ENCODE measurements at places on chromosomes 2 and 18. TPM values are rescaled to one million over a fixed set of nuclear protein-coding genes. Genes with fewer than 3 reads are reported as not detected.

- no peak for DNase-seq
Measured at GRCh38 chr2:19810637-19811036, 91.1 kb downstream of the TTC32 start.

- DNase-seq, result peak; percentile 12
Measured at GRCh38 chr18:12777500-12777944, 74.7 kb downstream of the PSMG2 start.

GRCh38 chr2:196990092-196990491 is 63.6 kb upstream of the PGAP1 start:
- no peak for DNase-seq

NPPC gene
- total RNA-seq, result 11.4 TPM

GRCh38 chr2:186688813-186689212 is 5.0 kb upstream of the FAM171B start:
- DNase-seq, result no peak

GRCh38 chr18:60935041-60935910 is 398.0 kb upstream of the CDH20 start:
- no peak for DNase-seq

DNA sequence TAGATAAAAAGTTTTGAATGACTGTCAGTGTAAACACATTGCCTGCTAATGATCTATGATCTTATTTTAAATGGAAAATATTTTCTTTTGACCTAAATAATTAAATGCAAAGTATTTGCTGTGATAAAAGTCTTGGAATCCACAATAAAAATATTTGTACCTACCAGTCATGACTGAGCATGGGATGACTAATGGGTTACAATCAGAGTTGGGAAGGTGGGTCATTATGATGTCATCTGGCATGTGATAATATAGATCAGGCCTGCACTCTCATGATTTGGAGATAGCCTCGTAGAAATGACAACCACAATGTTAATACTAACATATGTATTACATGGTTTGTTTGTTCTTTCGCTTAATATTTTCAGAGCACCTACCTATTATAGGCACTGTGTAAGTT is 848.8 kb upstream of the KLHL29 start:
- no peak for DNase-seq

GRCh38 chr2:1600191-1601066 is 143.9 kb downstream of the PXDN start:
- DNase-seq, result no peak

COL3A1 gene
- 0.31 TPM for total RNA-seq

- DNase-seq, result no peak
Measured at GRCh38 chr2:60945341-60945740, 64.0 kb downstream of the REL start.

AFF3 gene
- 12.2 TPM for total RNA-seq

GRCh38 chr2:62334009-62334408 is 138.1 kb downstream of the B3GNT2 start:
- DNase-seq, result no peak

DNA sequence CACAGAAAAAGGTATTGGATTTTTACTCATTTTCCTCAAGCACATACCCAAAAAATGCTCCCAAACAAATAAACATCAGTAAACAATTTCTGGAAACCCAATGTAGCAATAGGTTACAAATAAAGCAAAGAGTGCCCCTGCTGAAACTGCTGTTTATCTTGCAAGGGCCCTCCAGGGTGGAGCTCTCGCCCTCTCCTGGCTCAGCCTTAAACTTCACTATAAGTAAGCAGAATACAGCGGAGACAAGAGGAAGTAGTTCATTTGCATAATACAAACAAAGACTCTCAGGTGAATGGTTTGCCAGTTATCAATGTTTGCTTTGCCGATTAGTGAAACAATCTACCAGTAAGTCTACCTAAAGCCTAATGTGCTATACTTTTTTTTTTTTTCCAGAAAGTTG is 437.6 kb downstream of the DLGAP1 start:
- peak; percentile 15 for DNase-seq

DNA sequence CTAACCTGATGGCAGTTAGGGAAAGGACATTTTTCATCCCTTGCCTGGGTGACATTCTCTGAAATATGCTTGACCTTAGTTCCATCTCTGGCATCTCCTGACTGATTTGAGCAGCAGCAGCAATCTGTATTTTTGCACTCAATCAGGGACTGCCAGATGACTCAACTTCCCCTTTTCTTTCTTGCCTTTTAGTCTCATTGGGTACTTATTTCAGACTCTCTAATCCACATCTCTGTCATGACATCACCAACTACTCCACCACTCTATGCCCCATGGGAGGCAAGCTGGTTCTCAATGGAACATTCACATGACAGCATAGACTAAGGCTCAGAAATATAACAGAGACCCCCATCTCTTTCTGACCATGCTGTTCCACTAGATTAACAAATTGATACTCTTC is 254.2 kb downstream of the RIT2 start:
- no peak for DNase-seq

MAPK4 gene
- total RNA-seq, result 0.21 TPM

NPC1 gene
- 24.1 TPM for total RNA-seq

DNA sequence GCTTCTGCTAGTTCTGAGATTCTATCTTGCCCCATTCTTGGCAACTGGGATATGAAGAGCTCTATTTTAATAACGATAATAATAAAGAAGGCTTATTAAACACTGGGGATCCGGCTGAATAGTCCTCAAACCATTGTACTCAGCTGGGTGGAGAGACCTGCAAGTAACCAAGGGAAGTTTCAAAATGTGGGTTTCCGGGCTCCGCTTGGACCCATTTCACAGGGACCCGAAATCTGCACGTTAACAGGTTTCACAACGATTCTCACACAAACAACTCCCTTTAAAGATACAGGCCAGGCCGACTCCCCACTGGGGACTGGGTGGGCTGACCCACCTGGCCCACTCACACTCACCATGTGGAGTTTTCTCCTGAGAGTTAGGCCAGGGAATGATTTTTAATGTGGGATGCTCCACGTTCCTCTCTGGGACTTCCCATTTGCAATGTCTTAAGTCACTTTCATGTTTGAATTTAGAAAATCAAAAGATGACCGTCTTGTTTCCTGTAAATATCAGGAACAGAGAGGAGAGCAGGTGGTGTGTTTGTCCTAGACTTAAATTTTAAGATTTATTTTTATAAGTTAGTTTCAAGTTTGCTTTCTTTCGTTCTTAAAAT is 96.3 kb downstream of the SH3RF3 start:
- no peak for DNase-seq

- no peak for DNase-seq
Measured at GRCh38 chr2:226439337-226439736, 360.3 kb downstream of the IRS1 start.

DNA sequence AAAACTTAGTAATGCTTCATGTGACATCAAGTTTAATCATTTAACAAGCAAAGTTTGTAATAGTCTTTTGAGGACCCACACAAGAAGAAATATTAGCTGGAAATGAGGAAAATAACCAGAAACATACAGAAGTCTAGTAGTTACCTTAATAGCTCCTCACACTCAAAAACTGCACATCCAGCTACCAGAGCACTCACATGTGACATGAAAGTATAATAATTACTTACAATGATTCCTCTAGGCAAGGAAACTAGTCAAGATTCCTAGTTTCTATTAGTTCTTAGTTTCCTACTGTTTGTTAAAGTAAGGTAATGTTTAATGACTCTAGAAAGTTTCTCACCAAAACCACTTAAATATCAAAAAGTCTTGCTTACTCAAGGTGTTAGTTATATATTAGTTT is 335.8 kb downstream of the RAD51AP2 start:
- DNase-seq, result no peak

GRCh38 chr18:61732854-61733253 is 160.0 kb downstream of the RNF152 start:
- DNase-seq, result no peak

- no peak for DNase-seq
Measured at GRCh38 chr2:6310256-6311215, 555.2 kb downstream of the CMPK2 start.

GRCh38 chr2:42227491-42227890 is 58.3 kb downstream of the EML4 start:
- DNase-seq, result no peak

DNA sequence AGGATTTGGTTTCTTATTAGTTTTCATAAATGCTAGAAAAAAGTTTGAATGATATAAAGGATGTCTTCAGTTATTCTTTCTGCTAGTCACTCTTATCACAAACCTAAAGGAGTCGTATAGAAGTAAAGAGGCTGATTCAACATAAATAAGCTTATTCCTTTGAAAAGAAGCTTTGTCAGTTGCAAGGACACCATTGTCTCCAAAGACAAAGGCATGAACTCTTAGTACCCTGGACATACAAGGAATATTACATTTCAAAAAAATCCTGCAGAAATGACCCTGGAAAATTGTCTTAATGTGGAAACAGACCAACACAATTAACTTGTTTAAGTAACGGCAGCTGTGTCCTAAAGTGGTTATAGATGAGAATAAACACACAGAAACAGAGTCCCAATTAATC is 528.0 kb downstream of the CPS1 start:
- DNase-seq, result no peak

SLC16A14 gene
- 0.18 TPM for total RNA-seq

GRCh38 chr2:50126845-50127244 is 905.1 kb downstream of the NRXN1 start:
- no peak for DNase-seq

GRCh38 chr2:110941226-110941625 is 179.5 kb upstream of the BCL2L11 start:
- no peak for DNase-seq

- DNase-seq, result no peak
Measured at GRCh38 chr2:236547725-236548124, 21.9 kb upstream of the ACKR3 start.

- DNase-seq, result no peak
Measured at GRCh38 chr2:195181059-195181705, 475.8 kb upstream of the SLC39A10 start.

DNA sequence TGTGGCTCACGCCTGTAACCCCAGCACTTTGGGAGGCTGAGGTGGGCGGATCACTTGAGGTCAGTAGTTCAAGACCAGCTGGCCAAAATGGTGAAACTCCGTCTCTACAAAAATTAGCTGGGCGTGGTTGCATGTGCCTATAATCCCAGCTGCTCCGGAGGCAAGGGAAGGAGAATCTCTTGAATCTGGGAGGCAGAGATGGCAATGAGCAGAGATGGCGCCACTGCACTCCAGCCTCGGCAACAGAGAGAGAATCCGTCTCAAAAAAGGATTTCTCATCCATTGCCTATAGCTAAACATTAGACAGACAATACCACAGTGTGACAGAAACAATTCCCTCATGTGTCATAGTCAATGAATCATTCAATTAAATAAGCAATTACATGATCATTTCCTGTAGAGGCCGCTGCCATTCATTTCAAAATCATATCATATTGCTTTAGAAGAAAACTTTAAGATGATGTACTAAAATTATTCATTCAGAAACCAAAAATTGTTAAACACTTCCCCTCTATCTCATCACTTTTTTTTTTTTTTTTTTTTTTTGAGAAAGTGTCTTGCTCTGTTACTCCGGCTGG is 69.5 kb upstream of the TGIF1 start:
- no peak for DNase-seq

Measured in endothelial cell (in vitro differentiated cells).